ENCODE measurements at places on chromosomes 5 and 9.

DNA sequence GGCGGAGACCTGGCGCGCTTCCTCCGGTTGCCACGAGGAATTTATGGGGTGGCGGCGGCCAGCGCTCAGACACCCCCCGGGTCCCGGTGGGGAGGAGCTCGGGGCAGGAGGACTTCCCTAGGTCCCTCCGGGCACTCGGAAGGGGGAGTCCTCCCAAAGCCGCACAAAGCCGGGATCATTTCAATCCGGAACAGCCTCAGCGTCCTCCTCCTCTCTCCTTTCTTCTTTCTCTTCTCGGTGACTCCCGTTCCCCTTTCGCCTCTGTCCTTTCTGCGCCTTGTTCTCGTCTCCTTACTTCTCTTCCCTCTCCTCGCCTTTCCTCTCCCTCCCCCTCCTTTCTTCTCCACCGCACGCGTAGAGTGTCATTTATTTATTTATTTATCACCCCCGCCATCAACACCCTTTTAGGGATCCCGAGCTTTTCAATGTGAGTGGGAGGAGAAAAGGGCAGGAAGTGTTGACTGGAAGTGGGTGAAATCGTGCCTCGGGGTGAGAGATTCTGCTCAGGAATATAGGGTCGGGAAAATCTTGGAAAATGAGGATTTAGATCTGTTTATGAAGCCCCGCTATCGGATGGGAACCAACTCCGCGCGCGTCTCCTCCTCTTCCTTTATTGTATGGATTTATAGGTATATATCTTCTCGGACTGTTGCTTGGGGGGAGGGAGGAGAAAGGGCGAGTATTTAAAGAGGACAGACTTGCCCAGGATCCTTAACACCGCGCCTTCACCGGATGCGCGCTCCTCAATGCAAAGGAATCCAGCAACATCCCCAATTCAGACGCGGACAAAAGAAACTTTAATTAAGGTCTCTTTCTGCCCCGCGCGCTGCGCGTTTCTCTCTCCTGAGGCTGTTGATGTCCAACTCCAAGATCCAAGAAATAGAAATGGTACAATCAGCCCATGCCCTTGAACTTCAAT, 2.0 kb upstream of the ZNF462 start:
- no peak for DNase-seq

GRCh38 chr5:171850324-171850947, 64.8 kb downstream of the SMIM23 start:
- DNase-seq: no peak

- no peak for DNase-seq
Measured at GRCh38 chr9:119366909-119367682, 2.1 kb downstream of the BRINP1 start.

DNA sequence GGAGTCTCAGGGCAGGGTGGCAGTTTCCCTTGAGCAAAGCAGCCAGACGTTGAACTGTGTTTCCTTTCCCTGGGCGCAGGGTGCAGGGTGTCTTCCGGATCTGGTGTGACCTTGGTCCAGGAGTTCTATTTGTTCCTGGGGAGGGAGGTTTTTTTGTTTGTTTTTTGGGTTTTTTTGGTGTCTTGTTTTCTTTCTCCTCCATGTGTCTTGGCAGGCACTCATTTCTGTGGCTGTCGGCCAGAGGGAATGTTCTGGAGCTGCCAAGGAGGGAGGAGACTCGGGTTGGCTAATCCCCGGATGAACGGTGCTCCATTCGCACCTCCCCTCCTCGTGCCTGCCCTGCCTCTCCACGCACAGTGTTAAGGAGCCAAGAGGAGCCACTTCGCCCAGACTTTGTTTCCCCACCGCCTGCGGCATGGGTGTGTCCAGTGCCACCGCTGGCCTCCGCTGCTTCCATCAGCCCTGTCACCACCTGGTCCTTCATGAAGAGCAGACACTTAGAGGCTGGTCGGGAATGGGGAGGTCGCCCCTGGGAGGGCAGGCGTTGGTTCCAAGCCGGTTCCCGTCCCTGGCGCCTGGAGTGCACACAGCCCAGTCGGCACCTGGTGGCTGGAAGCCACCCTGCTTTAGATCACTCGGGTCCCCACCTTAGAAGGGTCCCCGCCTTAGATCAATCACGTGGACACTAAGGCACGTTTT, 3.5 kb upstream of the PHYHD1 start:
- peak; percentile 23 for DNase-seq

DNA sequence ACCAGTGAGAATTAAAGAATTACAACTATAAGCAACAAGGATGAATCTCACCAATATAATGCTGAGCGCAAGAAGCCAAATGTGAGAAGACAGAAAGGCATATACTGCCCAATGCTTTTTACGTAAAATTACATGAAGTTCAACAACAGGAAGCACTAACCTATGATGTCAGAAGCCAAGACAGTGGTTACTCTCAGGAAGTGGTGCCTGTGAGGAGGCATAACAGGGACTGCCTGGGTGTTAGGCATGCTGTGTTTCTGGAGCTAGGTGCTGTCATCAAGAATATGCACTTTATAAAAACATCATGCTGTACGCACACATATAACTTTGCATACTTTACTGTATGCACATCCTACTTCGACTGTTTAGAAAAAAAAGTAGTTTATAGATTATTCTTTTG, 30.1 kb downstream of the FRMD3 start:
- no peak for DNase-seq

Measured in NCI-H1694 (cell line).